ENCODE measurements at places on chromosomes 12 and 14. TPM values are rescaled to one million over a fixed set of nuclear protein-coding genes. Genes with fewer than 3 reads are reported as not detected.

Gene TCL1B
- total RNA-seq = not detected

Gene BCL11B
- total RNA-seq = not detected

GRCh38 chr12:29730481-29730880, 53.3 kb downstream of the TMTC1 start:
- no peaks in the 10 kb centered on the region for H3K36me3 ChIP-seq
- H3K27ac ChIP-seq = no peak overlapping the region
- H3K4me3 ChIP-seq = no peak overlapping the region
- no peaks in the 10 kb centered on the region for H3K27me3 ChIP-seq
- no peak for DNase-seq

- H3K4me1 ChIP-seq = no peaks in the 10 kb centered on the region
- no peaks in the 10 kb centered on the region for H3K36me3 ChIP-seq
- H3K27ac ChIP-seq = no peak overlapping the region
- H3K4me3 ChIP-seq = no peak overlapping the region
- DNase-seq = no peak
- no peaks in the 10 kb centered on the region for H3K27me3 ChIP-seq
Observed at GRCh38 chr12:24177889-24178288, 228.4 kb upstream of the SOX5 start.

DNA sequence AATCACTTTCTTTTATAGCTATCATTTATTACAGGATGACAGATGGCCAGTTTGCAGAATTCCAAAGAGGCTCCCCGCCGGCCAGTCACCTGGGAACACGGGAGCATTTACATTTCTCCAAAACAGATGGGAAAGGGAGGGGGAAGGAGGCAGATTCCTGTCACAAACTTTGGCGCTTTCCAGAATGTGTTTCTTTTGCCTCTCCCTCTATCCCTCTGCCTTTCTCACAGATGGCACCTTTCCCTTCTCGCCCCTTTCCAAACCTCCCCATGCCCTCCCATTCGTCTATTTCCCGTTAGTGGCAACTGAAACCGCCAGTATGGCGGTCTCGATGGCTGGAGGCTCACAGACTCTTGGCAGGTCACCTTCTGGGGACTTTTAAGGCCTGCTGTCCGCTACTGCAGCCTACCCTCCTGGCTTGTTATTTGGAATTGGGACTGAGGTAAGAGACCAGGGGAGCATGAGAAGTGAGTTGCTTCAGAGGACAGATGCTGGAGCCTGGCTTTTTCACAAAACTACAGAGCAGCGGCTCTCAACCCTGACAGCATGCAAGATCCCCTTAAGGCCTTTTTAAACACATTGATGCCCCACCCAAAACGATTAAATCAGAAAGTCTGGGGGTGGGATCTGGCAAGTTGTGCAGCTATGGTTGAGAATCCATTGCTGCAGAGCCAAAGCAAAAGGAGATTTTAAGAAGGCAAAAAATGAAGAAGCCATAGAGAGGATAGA, 161.5 kb upstream of the VASH1 start:
- no peaks in the 10 kb centered on the region for H3K36me3 ChIP-seq
- no peak overlapping the region for H3K4me3 ChIP-seq
- no peak overlapping the region for H3K27ac ChIP-seq
- peaks cover 4% of the 10 kb centered on the region for H3K27me3 ChIP-seq
- no peak for DNase-seq
- no peaks in the 10 kb centered on the region for H3K4me1 ChIP-seq

- H3K27me3 ChIP-seq = no peaks in the 10 kb centered on the region
- no peak overlapping the region for H3K4me3 ChIP-seq
- H3K36me3 ChIP-seq = no peaks in the 10 kb centered on the region
Observed at GRCh38 chr14:76236172-76237130, 84.7 kb downstream of the GPATCH2L start.

Gene SELPLG
- 0.97 TPM for total RNA-seq

Gene SYCP3
- total RNA-seq = not detected

Data from Karpas-422 (cell line).